ENCODE measurements at places on chromosomes 2 and 18.

GRCh38 chr18:10410472-10411308, 43.7 kb upstream of the APCDD1 start:
- H3K4me1 ChIP-seq: no peaks in the 10 kb centered on the region
- H3K27me3 ChIP-seq: no peaks in the 10 kb centered on the region
- no peak overlapping the region for H3K4me3 ChIP-seq
- H3K27ac ChIP-seq: no peak overlapping the region
- DNase-seq: no peak

DNA sequence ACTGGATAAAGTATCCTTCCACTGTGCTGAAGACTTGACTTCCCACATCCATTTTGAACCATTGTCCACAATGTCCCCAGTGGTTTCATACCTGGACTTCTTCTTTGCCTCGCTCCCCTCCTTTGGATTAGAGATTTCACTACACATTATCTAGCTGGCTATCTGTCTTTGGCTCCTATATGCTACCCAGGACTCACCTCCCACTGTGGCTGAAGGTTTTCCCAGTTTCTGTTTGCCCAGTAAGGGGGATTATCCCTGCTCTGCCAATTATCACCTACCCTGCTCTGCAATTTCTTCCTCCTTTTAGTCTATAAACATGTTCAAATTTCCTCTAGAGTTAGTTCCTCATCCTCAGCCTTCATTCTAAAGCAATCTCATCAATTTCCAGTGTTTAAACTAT, 9.1 kb downstream of the NDUFS1 start:
- DNase-seq: no peak
- no peak overlapping the region for H3K27ac ChIP-seq
- no peak overlapping the region for H3K4me3 ChIP-seq
- no peaks in the 10 kb centered on the region for H3K4me1 ChIP-seq
- H3K36me3 ChIP-seq: peaks cover 8% of the 10 kb centered on the region
- no peaks in the 10 kb centered on the region for H3K27me3 ChIP-seq

- no peak overlapping the region for H3K4me3 ChIP-seq
- no peaks in the 10 kb centered on the region for H3K36me3 ChIP-seq
- DNase-seq: no peak
- no peaks in the 10 kb centered on the region for H3K4me1 ChIP-seq
Observed at GRCh38 chr2:168896783-168897182, 4.3 kb upstream of the G6PC2 start.

GRCh38 chr18:10927286-10927992, 221.9 kb downstream of the PIEZO2 start:
- H3K36me3 ChIP-seq: no peaks in the 10 kb centered on the region
- H3K27ac ChIP-seq: peak overlapping the region; percentile 77
- DNase-seq: no peak
- peak overlapping the region; percentile 12 for H3K4me3 ChIP-seq
- no peaks in the 10 kb centered on the region for H3K4me1 ChIP-seq

GRCh38 chr2:5982903-5983265, 290.7 kb downstream of the SOX11 start:
- H3K36me3 ChIP-seq: no peaks in the 10 kb centered on the region
- H3K27me3 ChIP-seq: peaks cover 22% of the 10 kb centered on the region
- H3K27ac ChIP-seq: no peak overlapping the region
- no peaks in the 10 kb centered on the region for H3K4me1 ChIP-seq
- no peak overlapping the region for H3K4me3 ChIP-seq

GRCh38 chr2:61758159-61758558, 95.7 kb downstream of the FAM161A start:
- no peak overlapping the region for H3K4me3 ChIP-seq
- H3K27ac ChIP-seq: no peak overlapping the region
- DNase-seq: no peak
- H3K4me1 ChIP-seq: peaks cover 5% of the 10 kb centered on the region
- no peaks in the 10 kb centered on the region for H3K36me3 ChIP-seq
- H3K27me3 ChIP-seq: no peaks in the 10 kb centered on the region

All from tibial nerve (tissue), 4 donors.